NCI-H774 (cell line): ENCODE measurements at places on chromosomes 2 and 18.

- DNase-seq = no peak
Observed at GRCh38 chr2:86000131-86000937, 105.4 kb downstream of the POLR1A start.

DNA sequence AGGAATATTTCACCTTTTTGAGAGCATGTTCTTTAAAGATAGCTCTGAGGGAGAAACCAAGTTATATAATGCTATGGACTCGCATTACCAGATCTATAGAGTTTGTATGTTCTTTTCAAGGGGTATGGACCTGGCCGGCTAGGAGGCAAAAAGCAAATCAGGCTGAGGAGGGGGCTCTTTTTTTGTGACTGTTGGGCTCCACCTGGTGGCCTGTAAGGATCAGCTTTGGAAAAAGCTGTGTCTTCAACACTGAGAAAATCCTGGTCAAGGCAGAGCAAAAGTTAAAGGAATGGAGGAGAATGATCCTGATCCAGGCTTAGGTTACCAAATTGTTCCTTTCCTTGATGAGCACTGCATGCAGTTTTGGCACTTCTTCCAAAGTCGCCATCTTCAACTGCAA lies 180.5 kb downstream of the DIS3L2 start:
- DNase-seq = no peak

DNA sequence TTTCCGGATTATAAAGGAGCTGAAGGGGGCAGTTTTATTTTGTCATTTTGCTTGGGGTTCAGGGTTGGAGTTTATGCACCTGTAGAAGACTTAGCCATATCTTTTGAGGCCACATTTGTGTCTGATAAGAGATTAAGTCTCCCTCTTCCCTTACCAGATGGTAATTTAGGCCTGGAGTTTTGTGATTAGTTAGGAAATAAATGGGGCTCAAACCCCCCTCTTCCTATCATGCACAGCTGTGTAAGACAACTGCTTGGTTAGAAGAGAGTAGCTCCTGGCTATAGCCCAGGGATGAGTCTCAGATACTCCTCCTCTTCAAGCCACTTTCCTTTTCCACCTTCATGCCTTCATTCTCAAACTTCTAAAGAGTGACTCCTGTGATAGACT lies 802 bp upstream of the SAP130 start:
- DNase-seq = no peak

DNA sequence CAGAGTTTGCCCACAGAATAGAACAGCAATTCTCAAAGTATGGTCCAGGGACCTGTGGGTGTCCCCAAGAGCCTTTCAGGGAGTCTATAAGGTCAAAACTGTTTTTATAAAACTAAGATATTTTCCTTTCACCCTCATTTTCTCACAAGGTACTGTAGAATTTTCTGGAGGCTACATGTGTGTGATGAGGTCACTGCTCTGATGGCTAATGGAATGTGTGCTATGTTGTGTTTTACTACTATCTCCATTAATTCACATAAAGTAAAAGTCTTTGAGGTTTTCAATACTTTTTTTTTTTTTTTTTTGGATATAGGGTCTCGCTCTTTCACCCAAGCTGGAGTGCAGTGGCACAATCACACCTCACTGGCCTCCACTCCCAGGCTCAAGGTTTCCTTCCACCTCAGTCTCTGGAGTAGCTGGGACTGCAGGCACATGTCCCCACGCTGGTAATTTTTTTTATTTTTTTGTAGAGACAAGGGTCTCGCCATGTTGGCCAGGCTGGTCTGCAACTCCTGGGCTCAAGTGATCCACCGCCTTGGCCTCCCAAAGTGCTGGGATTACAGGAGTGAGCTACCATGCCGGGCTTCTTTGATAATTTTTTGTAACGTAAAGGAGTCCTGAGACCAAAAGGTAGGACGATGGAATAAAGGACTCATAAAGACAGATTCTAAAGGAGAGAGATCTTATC lies 1.8 kb downstream of the TRABD2A start:
- DNase-seq = no peak

DNA sequence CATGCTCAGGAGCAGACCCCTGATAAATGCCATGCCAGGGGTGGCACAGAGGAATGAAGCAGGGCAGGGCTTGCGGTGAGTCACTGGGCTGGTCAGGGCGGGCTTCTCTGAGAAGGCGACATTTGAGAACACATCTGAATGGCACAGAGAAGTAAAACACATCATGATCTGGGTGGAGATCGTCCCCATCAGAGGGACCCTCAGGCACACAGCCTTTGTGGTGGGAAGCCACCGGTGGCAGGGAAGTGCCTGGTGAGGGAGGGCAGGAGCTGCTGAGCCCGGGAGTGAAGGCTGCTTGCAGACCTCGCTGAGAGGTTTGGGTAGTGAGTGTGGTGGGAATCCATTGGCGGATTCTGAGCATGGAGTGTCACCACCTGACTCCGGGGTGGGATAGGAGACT lies 44.5 kb downstream of the DCDC2C start:
- no peak for DNase-seq

DNA sequence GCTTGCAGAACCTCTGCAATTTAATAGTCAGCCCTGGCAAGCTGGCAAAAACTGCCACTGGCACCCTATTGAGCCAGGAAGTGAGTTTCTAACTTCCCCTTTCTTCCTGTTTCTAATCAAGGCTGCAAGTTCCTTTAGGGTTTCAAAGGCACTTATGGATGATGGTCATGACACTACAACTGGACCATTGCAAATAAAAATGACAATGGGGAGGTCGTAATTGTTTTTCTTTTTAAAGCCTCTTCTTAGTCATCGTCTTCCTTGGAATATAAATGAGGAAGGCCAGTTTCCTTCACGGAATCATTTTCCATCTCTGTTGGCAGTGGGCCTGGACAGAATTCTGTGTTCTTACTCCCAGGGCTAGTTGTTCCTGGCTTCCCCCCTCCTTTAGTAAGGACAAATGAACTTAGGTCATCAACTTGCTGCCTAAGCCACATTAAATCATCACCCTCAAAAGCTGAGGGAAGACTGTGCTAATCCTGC lies 35.8 kb downstream of the SH3RF3 start:
- DNase-seq = no peak

- no peak for DNase-seq
Observed at GRCh38 chr2:109031476-109032228, 42.6 kb upstream of the EDAR start.

- DNase-seq = no peak
Observed at GRCh38 chr2:187297801-187298200, 150.3 kb downstream of the CALCRL start.

GRCh38 chr2:240585101-240585500 lies 1.4 kb upstream of the CAPN10 start:
- DNase-seq = no peak

GRCh38 chr2:133405252-133405651 lies 163.0 kb downstream of the NCKAP5 start:
- DNase-seq = no peak

GRCh38 chr18:10930076-10930475 lies 219.3 kb downstream of the PIEZO2 start:
- DNase-seq = no peak

DNA sequence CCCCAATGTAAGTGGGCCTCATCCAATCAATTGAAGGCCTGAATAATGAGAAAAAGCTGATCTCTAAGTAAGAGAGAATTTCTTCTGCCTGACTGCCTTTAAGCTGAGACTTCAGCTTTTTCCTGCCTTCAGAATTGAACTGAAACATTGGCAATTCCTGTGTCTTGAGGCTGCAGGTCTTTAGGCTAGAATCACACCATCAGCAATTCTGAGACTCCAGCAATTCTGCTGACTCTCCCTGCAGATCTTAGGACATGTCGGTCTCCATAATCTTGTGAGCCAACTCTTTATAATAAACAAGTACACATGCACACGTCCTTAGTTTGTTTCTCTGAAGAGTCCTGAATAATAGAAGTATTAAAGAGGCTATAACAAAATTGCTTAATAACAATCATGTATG lies 209.1 kb downstream of the FSIP2 start:
- no peak for DNase-seq

DNA sequence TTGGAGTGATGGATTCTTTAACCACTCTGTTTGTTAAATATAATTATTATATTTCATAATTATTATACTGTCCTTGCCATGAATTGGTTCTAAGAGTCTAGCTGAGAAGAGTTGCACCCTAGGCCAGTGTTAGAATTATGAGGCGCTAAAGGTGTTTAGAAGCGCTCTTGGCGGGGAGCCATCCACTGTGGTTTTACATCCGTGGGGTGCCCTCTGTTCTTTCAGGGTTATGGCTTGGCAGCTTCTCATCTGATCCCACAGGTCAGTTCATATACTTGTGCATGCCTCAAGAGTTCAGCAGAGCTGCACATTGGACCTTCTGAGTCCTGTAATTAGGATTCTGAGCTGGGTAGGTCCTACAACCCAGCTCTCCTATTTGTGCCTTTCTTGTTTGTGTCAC lies 9.1 kb downstream of the ASAP2 start:
- no peak for DNase-seq

- DNase-seq = no peak
Observed at GRCh38 chr2:18514526-18515461, 45.7 kb downstream of the RDH14 start.

DNA sequence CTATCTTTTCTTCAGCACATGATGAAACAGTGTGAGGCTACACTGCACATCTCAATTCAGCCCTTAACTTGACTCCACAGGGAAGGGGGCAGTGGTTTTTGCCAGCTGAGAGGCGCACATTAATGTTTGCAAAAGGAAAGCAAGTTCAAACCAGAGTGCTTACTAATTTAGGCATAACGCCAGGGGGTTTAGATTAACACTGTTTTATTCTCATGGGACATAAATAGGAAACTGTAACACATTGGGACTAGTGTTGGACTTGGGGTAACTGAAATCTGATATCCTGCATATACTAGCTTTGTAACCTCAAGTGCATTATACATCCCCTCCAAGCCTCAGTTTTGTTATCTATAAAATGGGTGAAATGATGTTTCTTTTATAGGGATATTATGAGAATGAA lies 821.2 kb upstream of the ID2 start:
- DNase-seq = no peak

DNA sequence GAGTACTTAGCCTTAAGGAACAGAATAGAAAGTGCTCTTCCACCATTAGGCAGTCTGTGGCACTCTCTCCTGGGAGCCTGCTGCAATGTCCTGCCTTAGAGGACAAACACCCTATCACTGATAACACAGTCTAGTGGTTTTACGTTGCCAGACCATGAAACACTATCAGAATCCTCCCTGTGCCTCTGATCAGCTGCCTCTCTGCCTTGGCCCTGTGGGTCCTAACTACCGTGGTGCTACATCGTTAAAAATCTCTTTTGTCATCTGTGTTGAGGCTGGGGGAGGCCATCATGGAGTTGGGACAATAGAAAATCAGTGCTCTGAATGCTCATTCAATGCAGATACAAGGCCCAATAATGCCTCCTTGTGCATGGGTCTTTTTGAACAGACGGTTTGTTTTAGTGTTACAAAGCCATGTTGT lies 11.9 kb upstream of the APCDD1 start:
- no peak for DNase-seq

DNA sequence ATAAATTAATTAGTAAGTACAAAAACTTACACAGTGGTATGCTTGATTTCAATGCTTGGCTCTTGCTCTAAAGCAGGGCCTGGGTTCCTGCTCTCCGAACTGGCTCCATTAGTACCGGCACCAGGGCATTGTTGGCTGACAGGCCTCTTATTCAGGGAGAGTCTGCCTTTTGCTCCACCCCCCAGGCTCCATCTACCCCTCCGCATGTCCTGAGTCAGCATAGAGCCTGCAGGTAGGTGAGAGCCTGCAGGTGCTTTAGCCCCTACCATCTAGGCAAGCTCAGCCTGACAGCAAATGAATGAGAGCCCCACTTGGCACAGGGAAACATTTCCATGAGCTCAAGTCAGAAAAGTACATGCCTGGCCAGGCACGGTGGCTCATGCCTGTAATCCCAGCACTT lies 35.1 kb upstream of the EFHD1 start:
- no peak for DNase-seq
